ENCODE measurements at places on chromosomes 1 and 21.

DNA sequence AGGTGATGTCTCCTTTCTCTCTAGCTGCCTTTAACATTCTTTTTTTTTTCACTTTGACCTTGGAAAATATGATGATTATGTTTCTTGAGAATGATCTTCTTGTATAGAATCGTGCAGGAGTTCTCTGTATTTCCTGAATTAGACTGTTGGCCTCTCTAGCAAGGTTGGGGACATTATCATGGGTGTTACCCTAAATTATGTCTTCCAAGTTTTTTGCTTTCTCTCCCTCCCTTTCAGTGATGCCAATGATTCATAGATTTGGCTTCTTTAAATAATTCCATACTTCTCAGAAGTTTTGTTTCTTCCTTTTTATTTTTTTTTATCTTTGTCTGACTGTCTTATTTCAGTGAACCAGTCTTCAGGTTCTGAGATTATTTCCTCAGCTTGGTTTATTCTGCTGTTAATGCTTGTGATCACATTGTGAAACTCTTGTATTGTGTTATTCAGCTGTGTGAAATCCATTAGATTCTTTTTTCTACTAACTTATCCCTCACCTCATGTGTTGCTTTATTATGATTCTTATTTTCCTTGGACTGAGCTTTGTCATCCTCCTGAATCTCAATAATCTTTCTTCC is 268.4 kb upstream of the NRIP1 start:
- no peak for DNase-seq

GRCh38 chr1:79629414-79629813 is 622.9 kb upstream of the ADGRL4 start:
- no peak for DNase-seq

DNA sequence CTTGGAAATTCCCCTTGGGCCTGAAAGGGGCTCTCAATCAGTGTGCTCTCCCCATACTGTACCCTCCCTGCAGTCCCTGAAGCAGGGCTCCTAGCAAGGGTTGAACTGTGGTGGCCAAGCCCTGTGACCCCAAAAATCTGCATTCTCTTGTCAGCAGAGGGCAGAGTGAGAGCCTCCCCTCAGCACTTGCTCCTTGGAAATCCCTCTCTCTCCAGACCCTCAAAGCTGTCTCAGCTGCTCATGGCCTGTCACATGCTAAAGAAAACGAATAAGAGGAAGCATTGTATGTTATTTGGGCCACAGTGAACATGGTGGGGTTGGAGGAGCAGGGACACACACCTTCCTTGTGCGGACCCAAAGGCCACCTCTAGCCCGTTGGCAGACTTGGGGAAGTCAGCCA is 47.2 kb upstream of the SYNC start:
- no peak for DNase-seq

- DNase-seq: no peak
These were observed 40.4 kb upstream of the APOBEC4 start for GRCh38 chr1:183693521-183693920.

- DNase-seq: no peak
These were observed 4.9 kb downstream of the COL6A1 start for GRCh38 chr21:45986316-45987051.

DNA sequence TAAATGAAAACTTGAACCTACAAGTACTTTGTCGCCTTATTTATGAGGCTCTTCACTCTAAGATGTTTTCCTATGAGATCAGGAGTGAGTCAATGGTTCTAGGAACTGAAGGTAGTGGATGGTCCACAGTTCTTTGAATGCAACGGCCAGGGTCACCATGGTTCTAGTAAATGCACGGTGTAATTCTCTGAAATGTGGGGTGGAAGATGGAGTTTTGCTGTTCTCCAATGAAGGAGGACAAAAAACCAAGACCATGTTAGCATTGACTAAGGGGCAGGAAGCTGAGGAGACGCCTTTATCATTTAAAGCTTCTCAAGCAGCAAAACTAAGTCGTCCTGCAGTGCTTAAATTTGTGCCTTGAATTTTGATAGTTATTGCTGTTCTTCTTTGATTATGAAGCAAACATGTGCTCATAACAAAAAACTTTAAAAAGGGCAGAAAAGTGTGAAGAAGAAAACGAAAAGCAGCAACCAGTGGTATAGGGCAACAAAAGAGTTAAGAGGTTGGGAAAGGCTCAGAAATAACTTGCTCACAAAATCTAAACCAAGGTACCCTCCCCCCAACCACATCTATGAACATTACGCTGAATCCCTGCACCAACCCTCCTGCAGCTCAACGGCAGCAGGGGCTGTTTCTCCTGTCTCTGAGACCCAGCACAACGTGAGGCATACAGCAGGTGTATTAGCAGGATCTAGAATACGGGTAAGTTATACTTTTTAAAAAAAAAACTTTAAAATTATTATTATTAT is 85.0 kb downstream of the MRPL37 start:
- DNase-seq: no peak

DNA sequence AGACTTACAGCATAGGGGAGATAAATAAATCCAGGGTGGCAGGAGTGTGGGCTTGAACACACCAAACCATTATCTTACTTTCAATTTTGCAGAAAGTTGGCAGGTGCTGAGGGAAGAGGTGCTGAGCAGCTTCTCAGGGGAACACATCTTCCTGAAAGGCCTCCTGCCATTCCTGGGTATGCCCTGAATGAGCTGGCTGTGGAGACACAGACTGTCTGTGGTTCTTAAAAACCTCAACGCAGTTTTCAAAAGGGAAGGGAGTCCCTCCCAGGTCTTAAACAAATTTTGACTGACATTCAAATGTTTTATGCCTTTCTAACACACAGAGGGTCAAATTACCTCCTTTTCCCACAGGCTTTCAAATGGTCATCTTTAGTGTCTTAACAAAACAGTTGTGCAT is 166.9 kb downstream of the TNFSF18 start:
- DNase-seq: no peak

- DNase-seq: no peak
These were observed 57.2 kb downstream of the AKT3 start for GRCh38 chr1:243792891-243793290.

GRCh38 chr1:182119631-182120030 is 58.1 kb upstream of the ZNF648 start:
- DNase-seq: no peak

DNA sequence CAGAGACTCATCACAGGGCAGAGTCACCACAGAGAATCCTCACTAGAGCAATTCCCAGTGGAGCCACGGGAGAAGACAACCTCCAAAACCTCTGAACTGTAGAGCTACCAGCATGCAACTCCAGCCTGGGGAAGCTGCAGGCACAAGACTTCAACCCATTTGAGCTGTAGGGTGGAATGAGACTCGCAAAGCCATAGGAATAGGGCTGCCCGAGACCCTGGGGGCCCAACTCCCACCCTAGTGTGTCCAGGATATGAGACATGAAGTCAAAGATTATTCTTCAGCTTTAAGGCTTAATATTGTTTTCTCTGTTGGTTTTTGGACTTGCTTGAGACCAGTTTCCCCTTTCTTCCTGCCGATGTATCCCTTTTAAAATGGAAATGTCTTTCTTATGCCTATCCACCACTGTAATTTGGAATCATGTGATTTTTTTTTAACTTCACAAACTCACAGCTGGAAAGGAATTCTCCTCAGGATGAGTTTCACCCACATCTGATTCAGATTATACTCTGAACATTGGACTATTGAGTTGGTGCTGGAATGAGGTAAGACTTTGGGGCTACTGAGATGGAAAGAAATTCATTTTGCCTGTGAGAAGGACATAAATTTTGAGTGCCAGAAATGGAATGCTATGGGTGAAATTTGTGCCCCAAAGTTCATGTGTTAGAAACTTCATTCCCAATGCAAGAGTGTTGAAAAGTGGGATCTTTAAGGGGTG is 59.6 kb upstream of the ST6GALNAC5 start:
- no peak for DNase-seq

DNA sequence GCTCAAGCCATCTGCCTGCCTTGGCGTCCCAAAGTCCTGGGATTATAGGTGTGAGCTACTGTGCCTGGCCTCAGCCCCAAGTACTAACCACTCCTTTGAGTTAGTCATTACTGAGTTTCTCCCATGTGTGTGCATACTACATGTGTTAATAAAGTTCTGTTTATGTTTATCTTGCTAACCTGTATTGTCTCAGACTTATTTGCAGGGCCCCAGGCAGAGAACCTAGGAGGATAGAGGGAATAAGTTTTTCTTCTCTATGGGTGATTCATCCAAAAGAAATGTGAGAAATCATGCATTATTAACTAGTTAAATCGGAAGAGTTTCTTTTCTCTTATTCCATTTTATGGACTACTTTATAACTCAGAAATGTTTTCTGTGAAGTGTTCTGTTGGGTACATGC is 203.9 kb upstream of the CACYBP start:
- DNase-seq: no peak

All from HCEC 1CT (cell line).